Activated T-helper 1 cell treated with anti-CD3 and anti-CD28 coated beads, Interleukin-2, amount 50 U/mL, for 16 hours (primary cell): ENCODE measurements at places on chromosomes 3 and 15.

DNA sequence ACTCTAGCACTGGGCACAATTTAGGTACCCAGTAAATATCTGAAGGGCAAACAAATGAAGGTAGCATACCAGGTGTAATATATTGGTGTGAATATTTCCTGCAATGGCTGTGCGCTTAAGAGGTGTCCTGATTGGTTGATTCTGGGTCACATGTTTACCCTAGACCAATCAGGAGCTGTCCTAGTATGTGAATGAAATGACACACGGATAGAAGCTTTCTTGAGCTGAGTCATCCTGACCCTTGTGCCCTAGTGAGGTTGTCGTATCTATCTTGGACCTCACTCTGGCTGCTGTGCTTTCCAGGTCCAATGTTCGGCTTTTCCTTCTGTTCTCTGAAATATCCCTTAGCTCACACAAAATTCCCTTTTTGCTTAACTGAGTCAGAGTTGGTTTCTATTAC lies 58.1 kb upstream of the FOXP1 start:
- no peak for DNase-seq

DNA sequence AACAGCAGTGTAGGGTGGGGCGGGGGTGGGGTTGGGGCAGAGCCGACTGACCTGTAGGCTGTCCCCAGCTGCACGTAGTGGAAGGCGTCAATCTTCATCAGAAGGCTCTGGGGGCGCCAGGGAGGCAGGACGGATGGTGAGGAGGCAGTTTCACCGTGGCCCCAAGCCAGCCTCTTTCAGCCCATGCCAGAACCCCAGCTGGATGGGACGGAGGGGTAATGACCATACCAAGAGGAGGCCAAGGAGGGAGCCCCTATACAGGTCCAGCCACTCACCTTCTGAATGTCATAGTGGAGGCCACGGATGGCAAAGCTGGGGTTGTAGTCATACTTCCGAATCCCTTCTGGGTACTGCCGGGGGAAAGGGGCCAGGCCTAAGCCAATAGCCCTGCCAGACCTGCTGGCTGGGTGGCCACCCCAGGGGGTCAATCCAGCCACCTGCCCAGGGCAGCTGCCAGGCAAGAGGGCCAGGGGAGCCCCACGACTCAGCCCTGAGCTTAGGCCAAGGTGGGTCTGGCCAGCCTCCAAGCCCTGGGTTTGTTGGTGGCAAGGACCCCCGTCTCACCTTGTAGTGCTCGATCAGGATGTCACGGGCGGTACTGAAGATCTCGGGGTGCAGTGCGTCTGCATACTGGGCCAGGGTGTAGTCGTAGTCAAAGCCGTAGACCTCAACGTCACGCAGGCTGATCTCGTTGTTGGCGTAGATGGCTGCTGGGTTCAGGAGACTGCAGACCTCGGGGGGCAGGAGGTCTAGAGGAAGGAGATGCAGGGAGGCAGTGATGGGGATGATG lies 4.9 kb downstream of the NT5DC2 start:
- DNase-seq = no peak

- no peak for DNase-seq
Measured at GRCh38 chr3:115512565-115513415, 110.5 kb upstream of the GAP43 start.

- DNase-seq = no peak
Measured at GRCh38 chr3:24254649-24255048, 240.0 kb downstream of the THRB start.

DNA sequence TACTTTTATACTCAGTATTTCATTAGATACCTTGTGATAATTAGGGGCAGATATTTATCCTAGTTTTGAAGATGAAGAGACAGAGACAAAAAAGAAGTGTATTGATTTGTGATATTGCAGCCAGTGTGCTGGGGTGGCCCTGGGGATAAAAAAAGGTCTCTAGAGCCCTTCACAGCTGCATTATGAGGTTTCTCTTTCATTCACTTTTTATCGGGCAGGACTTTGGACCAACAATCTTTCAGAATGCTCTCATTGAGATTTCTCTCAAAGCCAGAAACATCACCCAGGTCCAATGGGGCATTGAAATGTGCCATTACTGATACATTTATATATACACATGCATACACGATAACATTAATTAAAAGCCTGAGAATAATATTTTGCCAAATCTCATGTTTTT lies 20.5 kb upstream of the SELENOT start:
- DNase-seq = no peak

GRCh38 chr15:94793207-94793606 lies 561.8 kb downstream of the MCTP2 start:
- DNase-seq = no peak

DNA sequence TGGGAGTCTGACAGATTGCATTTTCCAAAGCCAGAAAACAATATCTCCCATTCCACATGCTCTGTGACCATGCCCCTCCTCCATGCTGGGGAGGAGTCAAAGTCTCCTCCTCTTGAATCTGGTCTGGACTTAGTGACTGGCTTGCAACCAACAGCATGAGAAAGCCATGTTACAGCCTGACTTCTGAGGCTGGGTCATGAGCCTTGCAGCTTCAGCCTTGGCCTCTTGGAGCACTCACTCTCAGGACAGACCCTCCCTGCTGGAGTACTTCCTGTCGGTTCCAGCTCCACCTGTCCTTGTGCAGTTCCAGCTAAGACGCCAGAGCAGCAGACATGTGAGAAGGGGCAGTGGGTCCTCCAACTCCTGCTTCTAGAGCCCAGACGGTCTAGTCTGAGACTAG lies 49.7 kb upstream of the RBSN start:
- DNase-seq = no peak

- DNase-seq = no peak
Measured at GRCh38 chr3:12440927-12441714, 43.2 kb upstream of the TSEN2 start.

DNA sequence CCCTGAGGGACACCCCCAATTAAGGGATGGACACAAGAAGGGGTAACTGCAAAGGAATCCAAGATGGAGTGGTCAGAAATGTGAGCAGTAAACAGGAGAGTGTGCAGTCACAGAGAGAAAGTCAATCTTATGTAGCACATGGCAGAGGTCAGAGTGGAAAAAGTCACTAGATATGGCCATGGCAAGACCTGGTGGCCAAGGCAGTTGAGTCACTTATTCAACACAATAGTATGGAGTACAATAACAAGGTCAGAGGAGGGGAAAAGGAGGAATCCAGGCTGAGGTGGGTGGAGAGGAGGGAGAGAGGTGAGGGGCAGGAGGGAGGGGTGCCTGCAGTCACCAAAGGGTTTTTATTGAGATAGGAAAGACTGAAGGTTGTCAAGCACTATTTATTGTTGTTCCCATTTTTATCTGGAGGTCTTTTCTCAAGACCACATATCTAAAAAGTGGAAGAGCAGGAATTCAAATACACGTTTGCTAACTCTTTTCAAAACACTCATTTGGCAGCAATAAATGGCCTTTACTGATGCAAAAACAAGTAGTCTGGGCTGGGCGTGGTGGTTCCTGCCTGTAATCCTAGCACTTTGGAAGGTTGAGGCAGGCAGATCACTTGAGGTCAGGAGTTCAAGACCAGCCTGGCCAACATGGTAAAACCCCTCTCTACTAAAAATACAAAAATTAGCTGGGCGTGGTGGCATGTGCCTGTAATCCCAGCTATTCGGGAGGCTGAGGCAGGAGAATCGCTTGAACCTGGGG lies 53.3 kb upstream of the ARHGEF3 start:
- no peak for DNase-seq

- no peak for DNase-seq
Measured at GRCh38 chr3:52399593-52399992, 45.3 kb downstream of the SEMA3G start.

DNA sequence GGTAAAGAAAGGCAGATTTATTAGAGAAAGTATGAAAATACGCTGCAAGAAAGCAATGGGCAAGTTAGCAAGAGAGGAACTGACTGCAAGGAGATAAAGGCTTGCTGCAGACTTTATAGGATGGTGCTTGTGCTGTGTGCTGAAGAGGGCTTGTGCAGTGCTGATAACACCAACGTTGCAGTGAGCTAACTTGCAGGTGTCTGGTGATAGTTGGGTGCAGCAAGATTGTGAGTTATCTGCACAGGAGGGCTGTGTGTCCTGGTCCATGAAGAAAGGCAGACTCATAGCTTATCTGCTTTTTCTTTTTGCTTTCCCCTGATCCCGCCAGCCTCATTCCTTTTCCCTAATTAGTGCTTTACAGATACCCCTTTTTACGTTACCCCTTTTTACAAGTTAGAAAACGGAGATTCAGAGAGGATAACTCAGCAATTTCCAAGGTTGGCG lies 58.0 kb upstream of the ZNF148 start:
- DNase-seq = no peak

- DNase-seq = no peak
Measured at GRCh38 chr3:121692010-121692699, 31.5 kb upstream of the HCLS1 start.

GRCh38 chr3:195075941-195076875 lies 194.8 kb downstream of the XXYLT1 start:
- no peak for DNase-seq

- no peak for DNase-seq
Measured at GRCh38 chr3:159237226-159237625, 435.4 kb downstream of the MFSD1 start.
